ENCODE measurements at places on chromosomes 5 and 9.

DNA sequence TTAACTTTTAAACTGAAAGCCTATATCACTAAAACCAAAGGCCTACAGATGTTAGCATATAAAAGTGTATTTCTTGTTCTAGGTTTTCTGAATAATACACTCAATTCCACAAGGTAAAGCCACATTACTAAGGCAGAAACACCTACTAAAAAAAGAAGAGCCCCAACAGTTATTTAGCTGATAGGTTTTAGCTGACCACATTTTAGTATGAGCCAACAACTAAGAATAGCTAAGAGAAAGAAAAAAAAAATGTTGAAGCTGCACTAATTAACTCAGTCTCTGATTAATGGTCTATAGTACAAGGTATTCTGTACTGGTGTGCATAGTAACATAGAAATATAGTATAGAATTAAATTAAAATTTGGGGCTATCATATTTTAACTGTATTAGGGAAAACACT lies 23.5 kb downstream of the ZFR start:
- DNase-seq = no peak

GRCh38 chr9:115758441-115758840 lies 395.1 kb upstream of the PAPPA start:
- DNase-seq = no peak

DNA sequence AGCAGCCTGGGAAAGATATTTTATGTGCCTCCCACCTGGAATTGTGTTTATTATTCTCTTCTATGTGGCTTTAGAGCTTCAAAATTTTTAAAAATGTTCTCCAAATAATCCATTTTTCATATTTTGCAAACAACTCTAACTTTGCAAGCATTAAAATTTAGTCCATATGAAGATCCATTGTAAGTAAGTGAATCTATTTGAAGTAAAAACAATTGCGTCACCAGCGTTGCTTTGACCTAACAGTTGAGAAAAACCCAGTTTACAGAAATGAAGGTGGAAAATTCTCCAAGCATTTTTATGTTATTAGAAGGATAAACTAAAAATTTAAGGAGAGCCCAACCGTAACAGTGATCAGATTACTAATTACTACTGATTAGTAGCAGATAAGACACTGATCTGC lies 38.9 kb upstream of the TLX3 start:
- no peak for DNase-seq

- DNase-seq = no peak
These were observed 576.5 kb upstream of the EDIL3 start for GRCh38 chr5:84961193-84961592.

- DNase-seq = no peak
These were observed 94.2 kb downstream of the ADAMTS19 start for GRCh38 chr5:129554134-129554904.

- DNase-seq = no peak
These were observed 172.3 kb downstream of the ATP10B start for GRCh38 chr5:160679567-160680309.

DNA sequence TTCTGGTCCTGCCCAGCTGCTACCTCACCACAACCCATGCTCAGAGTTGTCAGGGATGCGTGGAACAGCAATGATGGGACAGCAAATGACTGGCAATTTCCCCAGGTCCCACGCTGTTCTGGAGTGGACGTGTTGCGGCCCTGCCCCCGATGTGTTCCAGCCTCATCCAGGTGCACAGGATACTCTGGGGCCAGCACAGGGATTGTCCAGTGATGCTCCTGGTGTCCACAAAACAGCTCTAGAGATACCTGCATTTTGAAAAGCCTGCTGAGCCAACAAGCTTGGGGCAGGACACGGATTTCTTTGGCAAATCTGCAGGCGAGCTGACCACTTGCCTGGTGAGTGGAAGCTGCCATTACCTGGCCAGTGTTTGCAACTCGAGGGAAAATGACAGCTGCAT lies 88.7 kb downstream of the ANKRD33B start:
- DNase-seq = no peak

- DNase-seq = peak; percentile 32
These were observed 110.0 kb downstream of the PAX5 start for GRCh38 chr9:36924071-36924470.

DNA sequence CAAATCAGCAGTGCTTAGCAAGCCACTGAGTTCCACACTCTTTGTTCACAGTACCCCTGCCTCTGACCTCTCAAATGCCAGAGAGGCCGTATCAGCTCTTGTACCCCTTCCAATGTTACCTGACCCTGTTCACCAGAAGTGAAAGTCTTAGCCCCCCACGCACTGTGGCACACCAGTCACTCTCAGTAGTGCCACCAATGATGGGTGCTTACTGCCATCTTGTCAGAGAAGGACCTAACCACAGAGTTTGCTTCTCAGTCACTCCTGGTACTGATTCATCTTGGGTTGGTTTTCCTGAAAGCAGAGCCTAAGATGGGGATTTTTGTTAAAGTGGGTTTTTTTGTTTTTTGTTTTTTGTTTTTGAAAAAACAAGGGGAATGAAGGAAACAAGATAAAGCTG lies 28.8 kb upstream of the PANK3 start:
- no peak for DNase-seq

DNA sequence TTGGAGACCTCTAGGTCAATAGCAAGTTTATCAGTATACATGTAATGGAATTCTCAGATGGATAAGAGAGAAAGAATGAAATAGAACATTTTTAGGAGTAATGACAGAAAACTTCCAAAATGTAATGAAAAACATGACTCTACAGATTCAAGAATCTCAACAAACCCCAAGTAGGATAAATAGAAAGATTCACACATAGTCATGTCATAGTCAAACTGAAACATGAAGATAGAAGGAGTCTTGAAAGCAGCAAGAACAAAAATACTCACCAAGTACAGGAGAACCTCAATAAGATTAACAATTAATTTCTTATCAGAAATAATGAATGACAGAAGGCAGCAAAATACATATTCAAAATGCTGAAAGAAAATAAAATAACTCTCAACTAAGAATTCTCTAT lies 164.5 kb downstream of the SPATA31D1 start:
- DNase-seq = no peak

- no peak for DNase-seq
These were observed 129.3 kb upstream of the STC2 start for GRCh38 chr5:173457482-173457881.

- DNase-seq = no peak
These were observed 265.2 kb downstream of the TMEM38B start for GRCh38 chr9:105959531-105959930.

DNA sequence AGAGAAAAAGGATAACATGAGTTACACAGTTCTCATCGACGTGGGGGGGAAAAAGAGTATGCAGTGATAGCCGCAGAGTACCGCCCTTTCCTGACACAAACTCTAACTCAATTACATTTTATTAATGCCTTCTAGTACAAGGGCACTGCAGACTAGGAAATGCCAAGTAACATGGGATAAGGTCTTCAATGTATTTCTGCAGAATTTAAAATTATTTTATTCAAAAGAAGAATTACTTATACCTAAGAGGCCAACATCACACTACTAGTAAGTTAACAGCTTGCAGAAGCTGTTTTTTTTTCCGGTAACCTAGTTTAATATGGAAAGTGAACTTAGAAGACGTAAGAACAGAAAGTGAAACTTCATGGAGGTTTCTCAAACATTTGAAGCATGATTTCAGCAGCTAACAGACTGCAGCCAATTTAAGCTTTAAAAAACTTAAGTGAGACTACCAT lies 3.9 kb downstream of the SETX start:
- DNase-seq = no peak

DNA sequence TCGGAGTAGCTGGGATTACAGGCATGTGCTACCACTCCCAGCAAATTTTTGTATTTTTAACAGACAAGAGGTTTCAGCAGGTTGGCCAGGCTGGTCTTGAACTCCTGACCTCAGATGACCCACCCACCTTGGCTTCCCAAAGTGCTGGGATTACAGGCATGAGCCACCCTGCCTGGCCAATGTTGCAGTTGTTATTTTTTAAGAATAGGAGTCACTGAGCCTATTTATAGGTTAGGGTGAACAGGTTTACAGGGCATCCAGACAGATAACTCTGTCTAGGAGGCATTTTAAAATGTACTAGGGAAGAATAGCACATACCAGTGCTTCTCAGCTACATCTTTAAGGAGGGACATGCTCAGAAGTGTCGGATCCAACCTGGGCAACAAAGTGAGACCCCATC lies 60.1 kb upstream of the BNC2 start:
- DNase-seq = no peak

DNA sequence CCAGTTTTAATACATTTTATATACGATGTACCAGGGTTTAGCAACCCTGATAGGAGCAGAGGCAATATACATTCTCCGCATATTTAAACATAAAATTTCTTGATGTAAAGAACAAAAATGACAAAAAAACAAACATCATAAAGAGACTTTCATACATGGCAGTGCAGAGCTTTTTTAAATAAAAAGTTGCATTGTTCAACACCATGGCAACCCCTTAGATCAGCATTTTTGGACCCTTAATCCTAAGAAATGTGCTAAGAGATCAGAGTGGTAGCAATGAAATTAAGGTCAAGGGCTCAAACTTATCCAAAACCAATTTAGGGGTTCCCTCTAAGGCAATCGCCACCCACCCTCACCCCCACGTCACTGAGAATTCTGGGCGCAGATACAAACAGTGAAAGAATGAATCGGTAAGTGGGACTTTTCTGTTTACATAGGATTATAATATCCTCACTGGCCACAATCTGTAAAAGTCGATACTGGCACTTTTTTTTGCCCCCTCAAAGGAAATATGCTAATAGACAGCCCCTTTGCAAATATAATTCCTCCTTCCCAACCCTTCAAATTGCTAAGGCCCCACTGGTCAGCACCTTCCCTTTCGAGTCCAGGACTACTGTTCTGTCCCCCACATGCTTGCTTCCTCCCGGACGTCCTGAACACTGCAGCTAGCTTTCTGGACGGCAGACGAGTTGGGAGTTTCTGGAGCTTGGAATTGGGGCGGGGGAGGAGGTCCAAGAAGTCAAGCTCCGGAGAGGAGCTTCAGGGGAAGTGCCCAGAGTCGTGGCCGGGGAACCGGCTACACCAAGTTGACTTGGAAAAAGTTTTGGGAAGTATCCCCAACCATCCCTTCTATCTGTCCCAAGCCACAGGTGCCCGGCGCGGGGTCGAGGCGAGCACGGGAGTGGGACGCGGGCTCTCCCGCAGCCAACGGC lies 2.2 kb downstream of the GAS1 start:
- DNase-seq = no peak

DNA sequence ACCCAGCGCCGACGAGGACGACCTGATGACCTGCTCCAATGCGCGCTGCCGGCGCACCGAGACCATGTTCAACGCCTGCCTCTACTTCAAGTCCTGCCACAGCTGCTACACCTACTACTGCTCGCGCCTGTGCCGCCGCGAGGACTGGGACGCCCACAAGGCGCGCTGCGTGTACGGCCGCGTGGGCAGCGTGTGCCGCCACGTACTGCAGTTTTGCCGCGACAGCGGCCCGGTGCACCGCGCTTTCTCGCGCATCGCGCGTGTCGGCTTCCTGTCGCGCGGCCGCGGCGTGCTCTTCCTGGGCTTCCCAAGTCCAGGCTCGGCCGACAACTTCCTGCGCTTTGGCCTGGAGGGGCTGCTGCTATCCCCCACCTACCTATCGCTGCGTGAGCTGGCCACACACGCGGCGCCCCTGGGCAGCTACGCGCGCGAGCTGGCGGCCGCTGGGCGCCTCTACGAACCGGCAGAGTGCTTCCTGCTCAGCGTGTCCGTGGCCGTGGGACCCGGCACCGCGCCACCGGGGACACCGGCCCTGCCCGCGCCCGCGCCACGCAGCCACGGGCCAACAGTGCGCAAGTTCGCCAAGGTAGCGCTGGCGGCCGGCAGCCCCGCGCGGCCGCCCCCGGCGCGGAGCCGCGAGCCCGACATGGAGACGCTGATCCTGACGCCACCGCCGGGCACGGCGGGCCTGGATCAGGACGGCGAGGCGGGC lies 2.7 kb upstream of the PHPT1 start:
- DNase-seq = no peak

GRCh38 chr5:14144586-14145434 lies 1.7 kb downstream of the TRIO start:
- DNase-seq = peak; percentile 53

All from GM04503 (cell line).